ENCODE measurements at places on chromosomes 6 and 20.

DNA sequence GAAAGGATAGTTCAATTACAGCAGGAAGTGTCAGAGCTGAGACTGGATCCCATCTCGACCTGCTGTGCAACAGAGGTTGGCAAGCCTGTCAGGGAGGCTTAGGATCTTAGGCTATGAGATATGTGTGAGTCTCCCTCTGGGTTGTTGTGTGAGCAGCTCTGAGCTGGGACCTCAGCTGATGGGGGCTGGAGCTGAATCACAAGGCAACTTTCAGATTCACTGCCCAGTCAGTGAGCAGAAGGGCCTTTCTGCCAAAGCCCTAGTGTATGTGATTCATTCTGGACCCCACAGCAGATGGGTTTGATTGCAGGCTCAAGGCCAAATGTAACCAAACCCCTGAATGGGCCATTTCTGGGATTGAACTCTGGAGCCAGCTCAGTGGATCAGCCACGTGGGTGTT lies 4.5 kb downstream of the PI3 start:
- DNase-seq: no peak

DNA sequence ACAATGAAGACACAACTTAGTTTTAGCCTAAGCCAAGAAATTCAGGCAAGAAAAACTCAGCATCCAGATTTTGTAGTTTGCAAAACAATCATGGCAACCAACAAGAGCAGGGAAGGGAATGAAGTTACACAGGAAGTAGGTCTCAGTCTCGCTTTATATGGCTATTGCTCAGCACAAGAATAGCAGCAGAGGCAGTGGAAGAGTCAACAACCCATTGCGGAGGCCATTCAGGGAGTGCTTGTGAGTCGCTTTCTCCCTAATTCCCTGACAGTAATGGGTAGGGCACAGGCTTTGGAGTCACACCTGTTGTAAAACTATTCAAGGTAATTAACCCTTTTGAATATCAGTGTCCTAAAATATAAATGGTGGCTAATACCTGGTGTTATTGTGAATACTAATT lies 238.5 kb downstream of the HDGFL1 start:
- no peak for DNase-seq

GRCh38 chr6:35034411-35035191 lies 106.5 kb downstream of the TCP11 start:
- no peak for DNase-seq

DNA sequence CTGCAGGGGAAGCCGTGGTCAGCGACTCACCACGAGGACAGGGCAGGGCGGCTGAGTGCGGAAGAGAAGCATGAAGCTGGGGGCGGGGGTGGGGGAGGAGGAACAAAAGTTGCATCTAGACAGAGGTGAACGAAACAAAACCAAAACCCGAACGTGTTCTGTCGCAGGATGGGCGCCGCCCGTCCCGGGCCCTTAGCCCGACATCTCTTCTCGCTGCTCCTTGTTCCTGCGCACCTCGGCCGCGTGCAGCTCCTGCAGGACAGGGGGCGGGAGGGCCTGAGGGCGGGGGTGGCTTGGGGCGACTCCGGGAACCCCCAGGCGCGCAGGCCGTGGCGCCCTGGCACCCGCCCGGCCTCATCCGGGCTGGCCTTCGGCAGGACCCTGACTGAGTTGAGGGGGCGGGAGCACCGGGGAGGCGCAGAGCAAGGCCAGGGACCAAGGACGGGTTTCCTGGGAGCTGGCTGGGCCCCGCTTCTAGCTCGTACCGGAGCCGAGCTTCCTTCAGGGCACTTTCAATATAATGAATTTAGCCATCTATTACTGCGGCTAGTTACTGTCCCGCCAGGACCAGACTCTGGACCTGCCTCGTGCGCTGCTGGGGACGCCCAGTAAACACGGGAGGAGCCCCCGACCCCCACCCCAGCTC lies 12.0 kb downstream of the STMN3 start:
- no peak for DNase-seq
